ENCODE measurements at places on chromosomes 6 and 20. TPM values are rescaled to one million over a fixed set of nuclear protein-coding genes. Genes with fewer than 3 reads are reported as not detected.

- no peak for DNase-seq
Observed at GRCh38 chr6:30127238-30128093, 8.5 kb upstream of the TRIM40 start.

- no peak for DNase-seq
Observed at GRCh38 chr20:40583205-40583604, 105.8 kb downstream of the MAFB start.

GRCh38 chr20:62949962-62950361 is 2.5 kb upstream of the SLC17A9 start:
- no peak for DNase-seq

Gene ARMC12
- not detected for total RNA-seq

- no peak for DNase-seq
Observed at GRCh38 chr6:138568997-138569396, 69.7 kb upstream of the NHSL1 start.

DNA sequence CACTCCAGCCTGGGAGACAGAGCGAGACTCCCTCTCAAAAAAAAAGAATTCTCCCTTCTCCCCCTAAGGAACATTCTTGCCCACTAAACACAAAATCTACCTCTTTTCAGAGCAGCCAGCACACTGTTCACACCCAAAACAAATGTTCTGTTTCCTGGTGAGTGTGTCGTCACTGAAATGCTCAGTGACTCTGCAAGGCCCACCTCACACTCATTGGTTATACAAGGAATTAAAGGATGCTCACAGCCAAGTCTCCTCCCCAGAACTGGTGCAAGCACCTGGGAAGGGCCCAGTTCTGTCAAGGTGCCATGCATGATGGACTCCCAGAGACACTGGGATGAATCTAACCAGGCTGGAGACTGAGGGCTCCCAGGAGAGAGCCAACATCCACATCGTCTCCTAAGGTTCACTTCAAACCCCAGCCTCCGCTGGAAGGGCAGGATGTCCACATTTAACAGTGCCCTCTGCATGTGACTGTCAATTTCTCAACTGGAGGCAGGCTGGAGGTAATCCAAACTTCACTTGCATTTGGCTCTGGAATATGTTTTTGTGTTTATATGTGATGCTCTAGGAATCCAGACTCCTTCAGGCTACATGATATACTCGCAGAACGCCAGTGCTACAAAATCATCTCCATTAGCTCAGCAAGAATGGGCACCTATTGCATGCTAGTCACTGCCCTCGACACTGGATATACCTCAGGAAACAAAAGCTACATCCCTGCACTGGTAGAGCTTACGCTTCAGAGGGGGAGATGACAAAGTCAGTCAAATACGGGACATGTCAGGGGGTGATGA is 7.1 kb downstream of the RRBP1 start:
- no peak for DNase-seq

DNA sequence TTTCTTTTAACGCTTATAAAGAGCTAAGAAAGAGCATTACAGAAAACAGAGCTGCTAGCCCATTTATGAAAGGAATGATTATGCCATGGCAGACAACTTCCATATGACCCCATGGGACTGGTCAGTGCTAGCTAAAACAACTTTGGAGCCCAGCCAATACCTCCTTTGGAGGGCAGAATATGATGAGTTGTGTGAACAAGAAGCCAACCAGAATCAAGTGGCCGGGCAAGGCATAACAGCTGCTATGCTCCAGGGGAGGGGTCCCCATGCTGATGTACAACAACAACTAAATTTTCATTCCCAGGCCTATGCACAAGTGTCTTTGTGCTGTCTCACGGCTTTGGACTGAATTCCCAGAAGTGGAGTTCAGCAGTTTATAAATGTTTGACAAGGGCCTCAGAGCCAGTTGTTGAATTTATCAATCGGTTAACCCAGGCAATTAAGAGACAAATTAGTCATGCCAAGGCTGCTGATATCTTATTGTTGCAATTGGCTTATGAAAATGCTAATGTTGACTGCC is 65.0 kb upstream of the ASCC3 start:
- no peak for DNase-seq

DNA sequence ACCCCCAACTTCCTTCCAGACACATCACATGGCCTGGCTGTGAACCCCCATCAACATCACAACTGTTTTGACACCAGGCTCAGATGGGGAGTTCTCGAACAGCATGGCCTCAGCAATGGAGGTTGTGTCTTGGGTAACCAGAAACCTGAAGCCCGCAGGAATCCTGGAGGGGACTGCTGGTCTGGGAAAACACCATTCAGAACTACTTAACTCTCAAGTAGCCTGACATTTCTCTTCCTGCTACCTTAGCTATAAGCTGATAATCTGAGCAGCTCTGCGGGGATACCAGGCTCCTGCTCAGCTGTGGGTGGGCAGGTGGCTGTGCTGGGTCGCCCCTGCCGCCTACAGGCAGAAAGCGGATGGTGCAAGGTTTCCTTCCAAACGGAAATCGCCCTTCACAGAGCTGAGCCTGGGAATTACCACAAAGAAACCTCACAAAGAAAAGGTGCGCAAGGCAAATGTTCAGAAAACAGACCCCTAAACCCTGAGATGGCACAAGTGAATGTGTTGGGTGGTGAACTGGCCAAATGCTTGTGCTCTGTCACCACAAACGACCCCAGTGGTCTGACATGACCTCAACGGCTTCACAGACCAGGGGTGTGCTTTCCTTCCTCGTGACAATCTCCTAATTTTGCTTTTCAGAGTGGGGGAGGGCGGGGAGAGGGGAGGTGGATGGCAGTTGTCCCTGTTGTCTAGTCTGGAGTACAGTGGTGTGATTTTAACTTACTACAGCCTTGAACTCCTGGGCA is 29.5 kb downstream of the SNX5 start:
- peak; percentile 68 for DNase-seq

DNA sequence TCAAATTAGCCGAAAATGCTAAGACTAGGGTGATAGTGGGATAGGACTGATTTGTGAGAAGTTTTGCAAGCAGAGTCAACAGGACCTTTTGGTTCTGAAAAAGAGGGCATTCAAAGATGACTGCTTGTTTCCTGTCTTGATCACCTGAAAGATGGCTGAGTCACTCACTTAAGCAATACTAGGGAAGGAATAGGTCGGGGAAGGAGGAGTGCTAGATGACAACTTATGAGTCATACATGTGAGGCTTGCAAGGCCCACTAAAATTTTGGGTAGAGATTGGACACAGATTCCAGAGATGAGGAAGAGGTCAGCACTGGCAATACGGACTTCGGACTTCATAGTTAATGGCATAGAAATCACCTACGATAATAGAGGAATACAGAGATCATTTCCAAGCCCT is 89.2 kb downstream of the FAM83B start:
- no peak for DNase-seq

- DNase-seq = no peak
Observed at GRCh38 chr6:11224966-11225463, 7.5 kb downstream of the NEDD9 start.

DNA sequence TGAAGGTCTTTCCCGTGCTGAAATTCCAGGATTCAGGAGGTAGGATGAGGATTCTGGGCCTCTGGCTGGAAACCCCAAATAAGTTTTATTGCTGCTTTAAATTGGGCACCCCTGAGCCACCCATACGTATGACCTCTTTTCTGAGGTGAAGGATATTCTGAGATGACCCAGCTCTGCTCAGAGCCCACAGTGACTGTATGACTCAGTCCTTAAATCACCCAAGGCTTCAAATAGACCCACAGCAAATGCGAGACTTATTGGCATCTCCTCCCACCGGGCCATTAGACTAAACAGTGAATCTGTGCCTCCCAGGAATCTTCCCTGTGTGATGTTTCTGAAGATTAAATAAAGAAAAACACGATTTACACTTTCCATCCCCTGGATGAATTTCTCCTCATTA is 9.5 kb downstream of the SIRPG start:
- DNase-seq = no peak

DNA sequence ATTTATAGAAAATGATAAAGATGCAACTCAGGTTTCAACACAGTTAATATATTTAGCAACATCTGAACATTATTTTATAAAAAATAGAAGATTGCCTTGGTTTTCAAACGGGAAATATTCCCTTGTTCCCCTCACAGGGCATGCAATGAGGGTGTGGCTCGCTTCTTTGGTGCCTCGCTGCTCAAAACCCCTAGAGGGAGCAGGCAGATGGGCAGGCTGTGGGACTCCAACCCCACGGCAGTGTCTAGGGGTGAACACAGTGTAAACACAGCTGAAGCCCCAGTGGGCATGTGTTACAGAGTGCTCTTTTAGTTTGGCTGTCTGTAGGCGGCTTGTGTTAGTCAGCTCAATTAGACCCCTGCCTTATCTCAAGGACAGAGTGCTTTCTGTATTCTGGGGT is 560.8 kb upstream of the IMPG1 start:
- no peak for DNase-seq

DNA sequence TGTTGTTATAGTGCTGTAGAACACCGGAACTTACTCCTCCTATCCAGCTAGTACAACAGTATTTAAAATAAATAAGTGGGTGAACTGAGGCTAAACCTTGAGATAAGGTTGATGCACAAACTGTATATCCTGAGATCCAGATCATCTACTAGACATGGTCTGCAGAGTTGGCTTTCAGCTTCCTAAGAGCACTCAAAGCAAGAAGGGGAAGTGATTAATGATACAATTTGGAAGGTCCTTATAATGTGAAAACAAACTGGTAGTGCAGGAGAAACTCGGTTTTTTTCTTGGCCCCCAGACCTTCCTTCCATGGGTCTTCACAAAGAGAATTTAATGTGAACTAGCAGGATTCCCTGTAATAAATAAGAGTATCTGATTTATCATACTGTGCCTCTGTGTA is 27.4 kb upstream of the RREB1 start:
- DNase-seq = no peak

DNA sequence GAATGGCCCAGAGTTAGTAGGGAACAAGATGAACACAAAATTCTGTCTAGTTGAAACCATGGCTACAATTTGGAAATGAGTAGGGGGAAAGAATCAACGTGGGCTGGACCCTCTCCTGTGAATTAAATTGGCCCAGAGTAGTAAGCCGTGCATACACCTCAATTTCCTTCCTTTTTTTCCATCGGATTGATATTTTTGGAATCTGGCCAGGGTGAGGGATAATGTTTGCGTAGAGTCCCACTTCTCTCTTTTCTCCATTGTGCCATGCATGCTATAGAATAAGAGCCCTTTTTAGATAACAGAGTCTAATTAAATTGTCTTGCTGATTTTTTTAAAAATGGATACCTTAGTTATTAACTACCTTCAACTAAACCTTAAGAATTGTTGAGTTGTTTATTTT is 35.2 kb downstream of the XRN2 start:
- DNase-seq = no peak

- DNase-seq = peak; percentile 10
Observed at GRCh38 chr20:39523405-39523804, 561.3 kb downstream of the DHX35 start.

- no peak for DNase-seq
Observed at GRCh38 chr6:136994782-136995181, 50.0 kb downstream of the IL20RA start.

GRCh38 chr6:14876778-14877613 is 368.9 kb upstream of the JARID2 start:
- peak; percentile 68 for DNase-seq

- DNase-seq = no peak
Observed at GRCh38 chr6:31734247-31734820, 2.0 kb downstream of the CLIC1 start.

DNA sequence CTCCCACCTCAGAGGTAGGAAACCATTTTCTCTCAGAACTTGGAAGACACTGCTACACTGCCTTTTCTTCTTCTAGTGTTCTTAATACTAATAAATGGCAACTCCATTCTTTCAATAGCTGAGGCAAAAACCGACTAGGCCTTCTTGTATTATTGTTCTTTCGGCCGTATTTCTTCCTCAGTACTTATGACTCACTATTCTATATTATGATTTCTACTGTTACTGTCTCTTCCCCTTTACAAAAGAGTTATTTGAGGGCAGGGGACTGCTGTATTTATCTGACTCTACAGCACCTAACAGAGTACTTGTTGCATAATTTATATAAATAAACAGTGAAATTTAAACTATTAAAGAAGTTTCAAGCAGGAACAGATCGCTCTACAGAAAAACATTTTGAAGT is 3.1 kb downstream of the DNAAF9 start:
- DNase-seq = no peak

DNA sequence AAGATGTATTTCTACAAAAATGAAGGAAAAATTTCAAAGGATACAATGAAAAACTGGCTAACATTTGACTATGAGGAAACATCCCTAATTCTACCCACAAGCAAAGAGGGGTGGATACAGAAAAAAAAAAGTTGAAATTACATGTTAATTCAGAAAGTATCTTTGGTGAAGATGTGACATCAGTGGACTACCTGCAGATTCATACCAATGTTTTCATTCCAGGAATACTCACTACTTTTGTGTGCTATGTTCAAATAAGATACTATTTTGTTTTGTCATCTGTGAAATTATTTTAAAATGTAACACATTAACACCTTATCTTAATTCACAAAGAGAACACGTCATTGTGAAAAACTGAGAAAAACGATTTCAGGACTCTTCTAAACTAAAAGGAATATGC is 159.3 kb upstream of the SHLD1 start:
- DNase-seq = no peak

Gene PBOV1
- total RNA-seq = 2.2 TPM

DNA sequence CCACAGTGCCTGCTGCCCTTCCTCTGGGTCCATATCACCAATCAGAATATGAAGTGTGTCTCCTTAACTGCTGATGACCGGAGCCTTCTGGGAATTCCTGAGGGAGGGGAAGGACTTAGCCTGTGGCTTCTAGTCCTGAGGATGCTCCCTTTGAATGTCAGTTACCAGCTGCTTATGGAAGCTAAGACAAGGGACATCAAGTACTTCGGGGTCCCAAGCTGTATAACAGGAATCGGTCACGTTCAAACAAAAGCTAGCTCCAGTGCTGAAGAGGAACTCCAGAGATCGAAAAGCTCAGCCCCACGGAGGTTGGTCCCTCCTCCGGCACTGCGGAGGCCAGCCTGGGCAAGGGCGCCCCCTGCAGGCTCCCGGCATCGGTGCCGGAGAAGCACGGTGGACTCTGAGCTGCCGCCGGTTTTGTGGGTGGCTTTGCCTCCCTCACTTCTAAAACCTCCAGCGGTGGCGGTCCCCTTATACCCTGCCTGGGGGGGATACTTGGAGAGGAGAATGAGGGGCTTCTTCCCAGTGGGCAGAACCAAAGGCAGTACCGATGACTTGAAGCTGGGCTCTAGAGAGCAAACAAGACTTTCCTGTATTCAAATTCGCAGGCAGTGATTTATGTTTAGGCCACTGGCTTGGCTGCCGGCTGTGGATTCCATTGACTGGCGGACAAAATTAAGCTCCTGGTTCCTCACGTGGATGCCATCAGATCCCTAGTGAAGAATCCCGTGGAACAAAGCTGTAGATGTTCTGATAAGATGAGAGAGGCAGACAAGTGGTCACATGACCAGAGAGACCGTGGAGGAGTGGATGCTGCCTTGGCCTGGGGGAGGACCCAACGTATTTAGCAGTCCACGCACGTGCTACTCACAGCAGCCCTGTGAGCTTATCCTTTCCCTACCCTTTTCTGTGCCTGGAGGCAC is 16.2 kb upstream of the UBR2 start:
- peak; percentile 89 for DNase-seq

- peak; percentile 57 for DNase-seq
Observed at GRCh38 chr6:84422380-84422968, 195.0 kb upstream of the CEP162 start.

GRCh38 chr6:110859335-110859792 is 15.2 kb upstream of the AMD1 start:
- DNase-seq = peak; percentile 14

GRCh38 chr6:40930555-40930954 is 108.5 kb downstream of the UNC5CL start:
- no peak for DNase-seq
